ENCODE measurements at places on chromosomes 12 and 14.

GRCh38 chr14:47857646-47858045, 182.2 kb upstream of the MDGA2 start:
- DNase-seq = no peak

GRCh38 chr12:2689879-2690278, 104.9 kb upstream of the FKBP4 start:
- no peak for DNase-seq

- no peak for DNase-seq
Observed at GRCh38 chr14:73180385-73180805, 44.1 kb downstream of the PSEN1 start.

DNA sequence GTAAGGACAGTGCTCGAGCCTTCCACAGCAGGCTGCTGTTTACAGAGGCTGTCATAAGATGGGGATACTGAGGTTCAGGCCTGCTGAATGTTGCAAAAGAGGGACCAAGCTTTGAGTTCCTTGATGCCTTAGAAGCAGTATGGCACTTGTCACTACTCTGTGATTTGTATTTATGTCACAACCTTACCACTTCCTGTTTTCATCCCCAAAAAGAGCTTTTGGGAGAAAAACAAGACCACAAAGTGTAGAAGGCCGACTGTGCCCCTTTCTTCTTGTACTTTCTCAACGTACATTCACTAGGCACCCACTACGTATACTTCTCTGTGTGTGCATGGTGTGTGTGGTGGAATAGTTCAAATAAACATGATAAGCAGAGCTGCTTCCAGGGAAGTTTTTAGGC, 90.1 kb downstream of the DRAM1 start:
- DNase-seq = no peak

DNA sequence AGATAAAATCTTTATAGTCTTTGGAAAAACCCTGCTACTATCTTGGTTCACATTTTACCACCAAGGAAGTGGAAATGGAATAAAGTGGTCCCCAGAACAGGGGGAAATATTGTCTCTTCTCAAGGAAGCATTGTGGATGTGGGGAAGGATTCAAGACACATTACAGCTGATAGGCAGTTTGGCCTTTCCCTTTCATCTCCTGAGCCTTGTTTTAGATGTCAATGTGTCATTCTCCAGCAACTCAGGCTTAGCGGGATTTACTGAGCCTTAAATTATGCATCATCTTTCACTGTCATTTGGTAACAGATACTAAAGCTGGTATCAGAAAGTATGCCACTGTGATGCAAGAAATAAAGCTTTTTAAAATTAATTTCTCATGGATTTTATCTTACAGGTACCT, 136.2 kb downstream of the STXBP6 start:
- no peak for DNase-seq

Data from activated effector memory CD4-positive, alpha-beta T cell treated with Interleukin-2 at 50 U/mL for 16 hours (primary cell).